ENCODE measurements at places on chromosomes 5 and 9.
A peak's percentile ranks its signal among the peaks of the same experiment; 100 is the strongest.

- no peak for DNase-seq
Measured at GRCh38 chr5:142314109-142314508, 10.7 kb downstream of the SPRY4 start.

- DNase-seq, result peak; percentile 56
Measured at GRCh38 chr9:124217836-124218437, 39.8 kb upstream of the NEK6 start.

DNA sequence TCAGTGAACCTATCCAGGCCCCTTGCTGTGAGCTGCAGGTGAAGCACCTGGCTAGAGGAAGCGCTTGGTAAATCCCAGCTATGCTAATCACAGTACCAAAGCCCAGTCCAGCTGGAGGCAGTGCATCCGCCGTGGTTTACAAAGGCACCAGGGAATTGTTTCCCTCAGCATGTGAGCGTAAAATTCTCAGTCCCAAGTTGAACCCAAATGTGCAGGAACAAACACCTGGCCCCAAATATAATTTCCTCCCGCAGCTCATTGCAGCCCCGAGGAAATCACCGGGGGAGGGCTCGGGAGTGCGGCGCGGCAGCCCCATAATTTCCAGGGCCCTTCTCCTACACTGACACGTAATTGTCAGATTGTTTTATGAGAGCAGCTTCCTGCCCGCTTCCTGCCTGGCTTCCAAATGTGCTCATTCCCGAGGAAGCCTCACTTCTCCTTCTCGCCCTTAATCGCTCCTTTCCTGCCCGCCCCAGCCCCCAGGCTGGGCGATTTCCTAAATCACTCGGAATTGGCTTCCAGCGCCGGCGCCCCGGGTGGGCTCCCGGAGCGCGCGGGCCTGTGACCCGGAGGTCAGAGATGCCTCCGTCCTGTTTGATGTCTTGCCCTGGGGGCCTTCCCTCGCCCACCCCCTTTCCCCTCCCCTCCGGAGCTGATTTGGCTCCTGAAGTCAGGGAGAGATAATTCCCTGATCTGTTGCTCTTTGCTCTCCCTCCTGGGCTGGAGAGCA lies 134.4 kb downstream of the FGF1 start:
- DNase-seq, result no peak

- no peak for DNase-seq
Measured at GRCh38 chr9:97556036-97556720, 54.7 kb downstream of the TMOD1 start.

Measured in ascending aorta (tissue), 2 donors.